Fibroblast of lung (primary cell): ENCODE measurements at places on chromosomes 6 and 20. TPM values are rescaled to one million over a fixed set of nuclear protein-coding genes. Genes with fewer than 3 reads are reported as not detected.

SLC17A1 gene
- total RNA-seq, result not detected in 2 replicates

DNA sequence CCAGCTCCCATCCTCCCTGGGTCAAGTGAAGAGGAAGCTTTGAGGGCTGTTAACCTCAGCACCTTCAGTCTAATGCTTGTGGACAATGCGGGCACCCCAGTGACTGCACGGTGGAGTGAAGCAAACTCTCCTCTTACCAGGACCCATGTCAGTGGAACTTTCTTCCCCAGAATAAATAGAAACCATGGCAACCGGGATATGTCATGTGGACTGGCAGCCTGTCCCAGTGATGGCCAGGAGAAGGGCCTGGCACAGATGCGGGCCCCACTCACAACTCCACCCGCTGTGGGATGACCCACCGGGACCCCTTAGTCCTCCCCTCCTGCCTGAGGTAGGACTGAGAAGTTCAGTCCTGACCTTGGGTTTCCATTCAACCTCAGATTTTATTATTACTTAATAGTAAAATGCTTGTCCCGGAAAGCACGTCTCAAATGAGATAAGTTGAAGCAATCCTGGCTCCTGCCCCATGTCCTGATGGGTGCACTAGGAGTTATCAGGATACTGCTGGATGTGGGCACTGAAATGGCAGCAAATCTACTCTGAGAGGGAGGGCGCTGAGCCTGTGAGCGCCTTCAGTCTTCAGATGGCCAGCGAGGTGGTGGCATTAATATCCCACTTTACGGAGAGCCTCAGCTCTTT, 23.5 kb downstream of the TOX2 start:
- no peak for DNase-seq

PAX1 gene
- not detected in 2 replicates for total RNA-seq

DNA sequence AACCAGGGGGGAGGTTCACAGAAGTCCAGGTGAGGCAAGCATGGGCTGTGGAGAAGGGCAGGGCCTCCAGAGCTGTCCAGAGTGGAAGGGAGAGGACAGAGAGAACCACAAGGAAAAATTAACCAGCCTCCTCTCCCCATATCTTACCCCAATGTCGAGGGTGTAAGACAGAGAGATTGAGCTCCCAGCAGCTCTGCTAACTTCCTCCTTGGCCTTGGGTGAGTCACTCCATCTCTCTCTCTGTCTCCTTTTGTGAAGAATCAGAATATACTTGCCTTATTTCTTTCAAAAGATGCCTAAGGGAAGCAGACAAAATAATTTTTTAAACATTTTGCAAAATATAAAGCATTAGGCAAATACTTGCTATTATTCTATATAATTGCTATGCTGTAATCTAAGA, 58.3 kb upstream of the IYD start:
- no peak for DNase-seq

POU5F1 gene
- total RNA-seq, result under 0.01 TPM in 2 replicates

CHD6 gene
- 22.9 and 25.9 TPM in 2 replicates for total RNA-seq

ARFGEF3 gene
- under 0.01 TPM in 2 replicates for total RNA-seq

GRCh38 chr20:25136643-25137559, 55.0 kb upstream of the VSX1 start:
- DNase-seq, result peak; percentile 93

DNA sequence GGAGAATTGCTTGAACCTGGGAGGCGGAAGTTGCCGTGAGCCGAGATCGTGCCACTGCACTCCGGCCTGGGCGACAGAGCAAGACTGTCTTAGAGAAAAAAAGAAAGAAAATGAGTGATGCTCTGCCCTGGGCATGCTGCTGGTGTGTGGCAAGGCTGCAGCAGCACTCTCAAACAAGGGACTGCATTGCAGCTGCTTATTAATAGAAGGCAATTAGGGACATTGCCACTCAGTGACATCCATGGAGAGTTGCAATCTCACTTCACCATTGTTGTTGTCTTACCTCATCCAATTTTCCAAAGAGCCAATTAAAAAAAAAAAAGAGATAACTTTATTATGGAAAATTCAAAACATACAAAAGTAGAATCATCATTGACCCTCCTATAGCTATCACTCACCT, 131.1 kb downstream of the LRRC1 start:
- no peak for DNase-seq

- peak; percentile 59 for DNase-seq
These were observed 56.3 kb downstream of the PREX1 start for GRCh38 chr20:48771542-48771941.

PFDN4 gene
- 86.7 and 148 TPM in 2 replicates for total RNA-seq

GRCh38 chr20:382291-383115, 1.9 kb downstream of the TRIB3 start:
- no peak for DNase-seq

- DNase-seq, result peak; percentile 47
These were observed 8.8 kb upstream of the FBXO30 start for GRCh38 chr6:145823328-145823944.

SLC2A10 gene
- total RNA-seq, result 42.1 and 47.2 TPM in 2 replicates

GRCh38 chr6:15378272-15378671, 132.4 kb downstream of the JARID2 start:
- no peak for DNase-seq

TFAP2C gene
- not detected in 2 replicates for total RNA-seq

SNRNP48 gene
- 8.3 and 10.0 TPM in 2 replicates for total RNA-seq

DNA sequence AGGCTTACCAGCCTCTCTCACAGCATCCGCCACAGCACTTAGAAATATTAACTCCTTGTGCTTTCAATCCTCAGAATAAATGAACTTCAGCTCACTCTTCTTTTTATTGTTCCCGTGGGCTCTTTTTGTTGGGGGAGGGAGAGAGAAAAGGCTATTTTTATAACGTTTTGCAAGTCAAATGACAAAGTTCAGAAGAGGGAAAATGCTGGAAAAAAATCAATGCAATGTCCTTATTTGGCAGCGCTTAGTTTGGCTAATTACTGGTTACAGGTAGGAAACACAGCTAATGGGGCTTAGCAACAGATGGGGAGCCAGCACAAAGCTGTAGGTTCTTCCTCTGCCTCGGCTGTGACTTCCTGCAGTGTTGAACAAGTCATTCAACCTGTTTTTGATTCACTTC, 1067.0 kb upstream of the MAP3K7 start:
- no peak for DNase-seq

- DNase-seq, result no peak
These were observed 103.6 kb downstream of the PAX1 start for GRCh38 chr20:21808863-21809664.

- DNase-seq, result no peak
These were observed 9.2 kb downstream of the SLCO4A1 start for GRCh38 chr20:62651285-62652021.

TSPO2 gene
- not detected in 2 replicates for total RNA-seq

DNA sequence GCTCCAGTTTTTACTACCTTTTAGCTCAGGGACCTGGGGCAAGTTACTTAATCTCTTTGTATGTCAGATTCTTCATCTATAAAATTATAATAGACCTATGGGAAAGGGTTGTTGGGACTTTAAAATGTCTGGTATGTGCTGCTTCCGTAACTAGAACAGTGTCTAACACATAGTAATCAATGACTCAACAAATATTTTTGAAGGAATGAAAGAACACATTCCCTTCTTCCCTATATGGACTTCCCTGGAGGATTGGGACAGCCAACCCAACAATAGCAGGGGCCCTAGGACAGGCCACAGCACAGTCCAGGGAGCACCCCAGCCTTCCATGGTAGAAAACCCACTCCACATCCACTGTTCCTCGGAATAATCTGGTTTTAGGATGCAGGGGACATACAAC, 50.7 kb upstream of the TPD52L1 start:
- DNase-seq, result peak; percentile 86

GRCh38 chr20:37896932-37897548, 5.9 kb upstream of the VSTM2L start:
- no peak for DNase-seq

TFAP2D gene
- total RNA-seq, result not detected in 2 replicates

DNA sequence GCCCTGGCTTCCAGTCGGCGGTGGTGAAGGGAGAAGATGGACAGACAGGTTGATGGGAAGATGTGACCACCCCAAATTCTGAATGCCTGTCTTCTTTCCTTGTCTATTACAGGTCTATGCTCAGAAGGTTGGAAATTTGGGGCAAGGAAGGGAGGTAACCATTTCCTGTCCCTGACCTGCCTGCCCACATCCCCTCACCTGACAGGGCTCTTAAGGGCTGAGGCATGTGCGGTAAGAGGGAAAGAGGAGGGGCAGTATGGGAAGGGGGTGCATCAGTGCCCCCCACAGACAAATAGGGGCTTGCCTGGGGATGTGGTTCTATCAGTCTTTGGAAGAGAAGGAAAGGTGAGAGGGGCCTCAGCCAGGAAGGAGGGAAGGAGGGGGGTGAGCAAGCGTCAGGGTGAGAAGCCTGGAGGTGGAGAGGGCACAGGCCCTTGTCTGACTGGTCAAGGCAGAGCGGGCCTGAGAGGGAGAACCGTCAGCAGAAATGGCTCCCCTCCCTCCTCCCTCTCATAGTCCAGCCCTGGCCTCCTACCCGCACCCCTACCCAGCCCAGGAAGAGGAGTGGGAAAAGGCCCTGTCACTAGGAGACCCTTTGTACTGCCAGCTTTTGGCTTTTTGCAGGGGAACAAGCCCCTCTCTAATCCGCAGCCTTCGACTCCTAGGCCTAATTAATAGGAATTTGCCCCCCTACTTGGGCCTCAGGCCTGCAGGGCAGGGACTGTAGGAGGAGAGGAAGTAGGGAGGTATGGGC, 104.4 kb upstream of the FOXP4 start:
- DNase-seq, result no peak

DNA sequence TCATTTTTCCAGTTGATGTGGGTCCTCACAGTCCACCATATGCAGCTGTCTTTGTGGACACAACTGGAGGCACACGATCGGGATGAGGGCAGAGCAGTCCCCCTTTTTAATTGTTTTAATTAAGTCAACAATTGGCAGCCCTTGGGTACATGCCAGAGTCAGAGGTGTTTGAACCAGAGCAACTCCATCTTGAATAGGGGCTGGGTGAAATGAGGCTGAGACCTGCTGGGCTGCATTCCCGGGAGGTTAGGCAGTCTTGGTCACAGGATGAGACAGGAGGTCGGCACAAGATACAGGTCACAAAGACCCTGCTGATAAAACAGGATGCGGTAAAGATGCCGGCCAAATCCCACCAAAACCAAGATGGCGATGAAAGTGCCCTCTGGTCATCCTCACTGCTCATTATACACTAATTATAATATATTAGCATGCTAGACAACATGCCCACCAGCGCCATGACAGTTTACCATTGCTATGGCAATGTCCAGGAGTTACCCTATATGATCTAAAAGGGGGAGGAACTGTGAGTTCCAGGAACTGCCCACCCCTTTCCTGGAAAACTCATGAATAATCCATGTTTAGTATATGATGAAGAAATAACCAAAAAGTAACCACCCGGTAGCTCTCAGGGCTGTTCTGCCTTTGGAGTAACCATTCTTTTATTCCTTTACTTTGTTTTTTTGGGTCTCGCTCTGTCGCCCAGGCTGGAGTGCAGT, 31.8 kb upstream of the BLCAP start:
- no peak for DNase-seq
